ENCODE measurements at places on chromosomes 2 and 18.

DNA sequence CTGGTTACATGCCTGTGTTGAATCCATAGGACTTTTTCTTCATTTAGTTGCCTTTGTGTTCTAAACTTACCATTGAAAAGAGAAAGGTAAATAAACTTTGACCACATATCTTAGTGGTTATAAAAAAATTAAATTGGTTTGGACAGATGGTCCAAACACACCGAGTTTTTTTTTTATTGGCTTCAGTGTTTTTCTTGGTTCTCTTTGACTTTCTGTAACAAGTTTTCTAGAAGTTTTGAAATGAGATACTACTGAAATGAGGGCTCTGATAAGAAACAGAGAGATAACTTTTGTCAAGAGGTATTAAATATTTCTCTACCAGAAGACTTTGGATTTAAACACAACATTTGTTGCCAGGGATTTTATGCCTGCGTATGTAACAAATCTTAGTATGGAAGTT lies 20.7 kb downstream of the SPTBN1 start:
- no peak for DNase-seq

GRCh38 chr2:109371481-109372170 lies 242.1 kb downstream of the SEPTIN10 start:
- DNase-seq, result no peak

- no peak for DNase-seq
These were observed 816.2 kb downstream of the MBD2 start for GRCh38 chr18:53408271-53408670.

DNA sequence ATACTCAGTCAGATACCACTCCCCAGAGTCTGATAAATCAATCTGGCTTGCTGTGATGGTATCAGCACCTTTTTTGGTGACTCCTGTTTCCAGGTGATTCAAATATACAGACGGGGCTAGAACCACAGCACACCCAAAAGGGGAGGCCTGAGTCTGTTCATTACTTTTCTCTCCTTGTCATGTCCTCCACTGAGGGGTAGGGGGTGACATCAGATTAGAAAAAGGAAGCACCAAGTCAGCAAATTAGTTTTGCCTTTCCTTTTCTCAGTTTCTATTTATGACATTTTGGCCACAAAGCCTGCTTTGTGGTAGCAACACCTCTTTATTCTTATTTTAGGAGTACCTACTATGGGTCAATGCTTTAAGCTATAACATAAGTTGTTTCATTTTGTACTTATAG lies 127.4 kb downstream of the CCDC102B start:
- no peak for DNase-seq

- no peak for DNase-seq
These were observed 354.8 kb downstream of the DCC start for GRCh38 chr18:52694804-52695203.

DNA sequence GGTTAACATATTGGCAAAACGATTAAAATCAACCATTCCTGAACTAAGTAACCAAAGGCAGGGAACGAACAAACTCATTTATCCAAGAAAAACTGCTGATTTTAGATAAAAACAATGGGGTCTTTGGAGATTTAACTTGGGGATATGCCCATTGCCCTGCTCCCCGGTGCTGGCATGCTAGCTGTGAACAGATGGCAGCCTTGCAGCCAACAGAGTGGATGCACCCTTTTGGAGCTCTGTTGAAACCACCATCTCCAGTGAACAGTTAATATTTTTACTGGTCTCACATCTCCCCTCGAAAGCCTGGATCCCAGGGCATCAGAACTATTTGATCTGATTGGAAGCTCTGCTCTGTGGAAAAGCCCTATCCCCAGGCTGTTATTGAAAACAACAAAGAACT lies 303.1 kb downstream of the TGIF1 start:
- DNase-seq, result no peak

Measured in frontal cortex (tissue), 4 donors.